Stomach (tissue), 19 donors: ENCODE measurements at places on chromosomes 6 and 20. TPM values are rescaled to one million over a fixed set of nuclear protein-coding genes. Genes with fewer than 3 reads are reported as not detected.

The NHLRC1 gene
- total RNA-seq: not detected

The ZC2HC1B gene
- total RNA-seq: 0.92 TPM

The EYA2 gene
- 1.8 TPM for total RNA-seq

The TXLNB gene
- total RNA-seq: not detected

The RNF182 gene
- total RNA-seq: not detected

The HUS1B gene
- total RNA-seq: not detected

The BMP7 gene
- total RNA-seq: 0.29 TPM

The SLA2 gene
- not detected for total RNA-seq

The SAMD3 gene
- 3.5 TPM for total RNA-seq

The NOX3 gene
- total RNA-seq: not detected

The TCP11 gene
- total RNA-seq: not detected

The CMTR1 gene
- total RNA-seq: 40.6 TPM

GRCh38 chr6:23176883-23177282 lies 607.5 kb downstream of the HDGFL1 start:
- no peak for DNase-seq

DNA sequence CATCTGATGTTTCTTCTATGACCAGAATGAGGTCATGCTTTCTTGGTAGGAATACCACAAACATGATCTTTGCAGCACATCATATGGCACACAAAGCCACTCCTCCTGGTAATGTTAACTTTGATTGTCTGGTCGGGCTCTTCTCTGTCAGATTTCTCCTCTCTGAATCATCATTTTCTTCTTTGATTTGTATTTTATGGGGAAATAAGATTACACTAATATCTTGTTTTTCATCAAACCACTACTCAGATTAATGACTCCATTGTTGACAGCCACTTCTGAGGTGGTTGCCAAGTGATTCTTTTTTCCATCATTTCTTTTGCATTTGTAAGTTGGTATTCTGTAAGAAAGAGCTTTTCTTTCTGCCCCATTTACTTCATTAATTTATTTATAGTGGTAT lies 29.5 kb downstream of the TRMT11 start:
- DNase-seq: no peak

DNA sequence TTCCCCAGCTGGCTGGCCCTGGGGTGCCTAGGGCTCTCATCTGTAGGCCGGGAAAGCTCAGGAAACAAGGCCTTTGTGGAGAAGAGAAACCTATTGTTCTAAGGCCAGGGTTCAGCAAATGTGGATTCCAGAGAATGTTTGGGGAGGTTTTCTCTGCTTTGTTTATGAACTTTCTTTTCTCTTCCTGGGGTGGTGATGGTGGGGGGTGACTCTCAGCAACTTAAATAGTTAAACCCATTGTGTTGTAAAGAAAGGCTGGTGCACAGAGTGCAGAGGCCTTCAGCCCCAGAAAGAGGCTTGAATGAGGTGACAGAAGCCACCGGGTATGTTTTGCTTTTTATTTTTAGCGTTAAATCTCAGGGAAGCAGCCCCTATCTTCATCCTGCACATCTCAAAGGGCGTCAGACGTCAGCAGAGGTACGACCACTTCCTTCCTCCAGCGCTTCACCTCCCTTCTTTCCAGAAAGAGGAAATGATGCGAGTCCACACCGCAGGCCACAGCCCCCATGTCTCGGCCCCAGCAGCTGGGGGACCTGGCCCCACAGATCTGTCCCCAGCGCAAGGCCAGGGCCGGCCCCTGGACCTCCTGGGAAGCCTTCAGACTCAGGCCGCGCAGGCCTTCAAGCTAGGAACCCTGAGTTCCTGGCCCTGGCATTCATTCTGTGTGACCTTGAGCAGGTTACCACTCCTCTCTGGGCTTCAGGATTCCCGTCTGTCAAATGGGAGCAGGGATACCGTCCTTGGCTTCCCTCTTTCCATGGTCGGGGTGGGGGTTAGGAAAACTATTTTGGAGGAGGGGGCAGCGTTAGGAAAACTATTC lies 605 bp upstream of the PPP1R16B start:
- DNase-seq: peak; percentile 81

- no peak for DNase-seq
Measured at GRCh38 chr20:48422242-48422960, 405.4 kb downstream of the PREX1 start.

GRCh38 chr6:50846144-50846851 lies 27.6 kb downstream of the TFAP2B start:
- DNase-seq: no peak

DNA sequence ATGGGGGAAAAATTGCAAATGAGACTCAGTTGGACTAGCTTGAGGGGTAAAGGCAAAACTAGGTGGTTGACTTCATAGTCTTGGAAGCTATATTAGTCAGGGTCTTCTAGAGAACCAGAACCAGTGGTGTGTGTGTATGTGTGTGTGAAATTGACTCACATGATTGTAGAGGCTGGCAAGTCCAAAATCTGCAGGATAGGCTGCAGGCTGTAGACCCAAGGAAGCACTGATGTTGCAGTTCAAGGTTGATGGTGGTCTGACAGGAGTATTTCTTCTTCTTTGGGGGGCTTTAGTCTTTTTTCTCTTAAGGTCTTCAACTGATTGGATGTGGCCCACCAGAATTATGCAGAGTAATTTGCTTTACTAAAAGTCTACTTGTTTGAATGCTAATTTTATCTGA lies 217.4 kb downstream of the MANEA start:
- no peak for DNase-seq

DNA sequence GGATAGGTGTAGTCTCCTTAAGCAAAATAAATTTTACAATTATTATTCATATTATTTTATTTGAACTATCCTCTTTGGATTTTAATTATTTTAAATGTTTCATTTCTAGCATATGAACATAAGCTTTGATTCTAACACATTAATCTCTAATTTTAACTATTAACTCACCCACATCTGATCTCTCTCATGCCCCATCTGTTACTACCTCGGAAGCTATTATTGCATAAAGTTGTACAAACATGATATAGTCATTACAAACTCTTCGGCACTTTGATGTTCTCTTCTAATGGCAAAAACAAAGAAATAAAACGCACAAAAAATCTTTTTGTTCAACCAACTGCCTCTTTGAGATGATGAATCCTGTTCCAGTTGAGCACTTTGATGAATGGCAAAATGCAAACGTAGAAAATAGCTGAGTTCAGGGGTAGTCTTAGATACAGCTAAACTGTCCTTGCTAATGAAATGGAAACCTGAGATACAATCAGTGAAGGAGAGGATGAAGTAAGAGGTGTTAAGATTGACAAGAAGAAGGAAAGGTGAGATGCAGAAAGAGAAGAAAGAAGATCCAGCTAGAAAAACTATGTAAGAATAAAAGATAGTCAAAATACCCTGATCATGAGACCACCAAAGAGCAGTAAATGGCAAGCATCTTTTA lies 41.1 kb downstream of the EPM2A start:
- DNase-seq: no peak

DNA sequence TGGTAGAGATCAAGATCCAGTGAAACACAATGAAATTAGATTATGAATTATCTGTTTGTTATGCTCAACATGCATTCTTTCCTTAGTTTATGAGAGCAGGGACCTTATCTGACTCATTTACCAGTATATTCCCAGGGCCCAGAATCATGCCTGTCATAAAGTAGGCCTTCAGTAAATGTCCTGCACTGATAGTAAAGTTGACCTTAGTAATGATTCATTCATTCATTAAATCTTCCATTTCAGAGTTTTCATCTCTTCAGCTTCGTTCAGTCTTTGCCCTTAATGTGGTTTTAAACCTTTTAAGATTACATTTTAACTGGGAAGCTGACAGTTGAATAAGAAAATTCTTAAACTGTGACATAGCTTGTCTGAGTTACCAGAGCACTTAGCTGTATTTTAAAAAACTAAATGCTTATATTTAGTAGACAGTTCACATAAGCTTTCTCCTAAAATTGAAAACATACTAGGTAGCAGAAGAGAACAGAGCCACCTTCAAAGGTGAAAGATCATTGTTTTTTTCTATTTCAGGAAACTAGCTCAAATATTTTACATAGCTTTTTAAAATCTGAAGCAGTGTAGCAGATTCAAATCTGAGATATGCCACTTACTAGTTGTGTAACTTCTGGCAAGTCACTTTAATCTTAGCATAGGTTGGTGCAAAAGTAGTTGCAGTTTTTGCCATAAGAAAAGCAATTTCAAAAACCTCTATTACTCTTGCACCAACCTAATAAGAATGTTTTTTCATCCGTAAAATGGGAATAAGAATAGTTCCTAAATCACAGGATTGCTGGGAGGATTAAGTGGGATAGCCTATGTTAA lies 41.4 kb downstream of the MCM8 start:
- DNase-seq: no peak

- no peak for DNase-seq
Measured at GRCh38 chr20:54199283-54199682, 8.6 kb upstream of the PFDN4 start.

GRCh38 chr6:33966536-33966935 lies 162.7 kb upstream of the MLN start:
- DNase-seq: no peak

GRCh38 chr6:30884521-30885480 lies 482 bp downstream of the DDR1 start:
- peak; percentile 43 for DNase-seq

- DNase-seq: no peak
Measured at GRCh38 chr6:29620630-29621029, 12.4 kb downstream of the GABBR1 start.
